ENCODE measurements at places on chromosomes 1 and 21.

DNA sequence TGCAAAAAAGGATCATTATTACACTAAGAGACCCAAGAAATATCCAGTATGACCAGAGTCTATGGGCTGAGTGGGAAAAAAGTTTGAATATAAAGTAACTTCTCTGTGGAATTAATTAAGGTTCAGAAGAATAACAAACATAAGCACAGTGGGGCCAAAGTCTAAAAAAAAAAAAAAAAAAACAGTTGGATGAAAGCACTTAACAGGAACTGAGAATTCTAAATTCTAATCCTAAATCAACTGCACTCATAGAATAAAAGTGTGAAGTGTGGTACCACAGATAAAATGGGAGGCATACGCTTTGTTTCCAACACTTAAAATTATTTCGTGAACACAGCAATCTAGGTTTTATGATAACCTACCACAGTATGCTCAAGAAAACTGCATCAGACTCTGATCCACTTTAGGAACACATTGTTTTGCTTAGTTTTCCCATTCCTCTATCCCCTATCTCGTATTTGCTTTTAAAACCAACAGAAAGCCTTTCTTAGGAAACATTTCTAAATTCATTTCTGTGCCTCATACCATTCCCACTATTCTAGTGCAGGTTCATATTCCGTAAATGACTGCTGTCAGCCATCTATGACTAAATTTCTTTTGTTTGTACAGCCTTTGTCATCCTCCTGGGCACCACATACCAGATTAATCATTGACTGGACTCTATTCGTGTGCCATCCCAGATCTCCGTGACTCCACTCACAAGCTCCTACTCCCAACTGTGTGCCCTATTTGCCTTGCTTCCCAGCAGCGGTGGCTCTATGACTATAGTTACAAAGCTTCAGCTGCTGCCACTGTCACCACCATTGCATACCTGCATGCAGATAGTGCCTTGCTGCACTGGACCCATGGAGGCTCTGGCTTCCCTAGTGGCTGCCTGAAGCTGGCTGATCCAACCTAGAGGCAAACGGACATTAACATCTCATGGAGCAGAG lies 24.9 kb downstream of the CHML start:
- DNase-seq: no peak

DNA sequence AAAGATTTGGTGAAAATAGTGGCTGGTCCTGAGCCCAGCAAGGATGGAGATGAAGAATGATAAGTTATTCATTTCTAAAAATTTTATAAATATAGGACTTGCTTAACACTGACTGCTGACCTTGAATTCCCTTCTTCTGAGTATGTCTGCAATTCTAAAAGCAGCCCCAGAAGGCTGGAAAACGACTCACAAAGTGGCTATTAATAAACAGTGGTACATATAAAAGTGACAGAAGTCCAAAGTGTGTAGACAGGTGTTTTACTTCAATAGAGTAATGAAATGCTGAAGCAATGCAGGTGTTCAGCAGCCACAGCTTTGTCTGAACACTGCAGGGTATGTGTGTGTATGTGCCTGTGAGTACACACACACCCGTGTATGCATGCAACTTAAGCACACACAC lies 219.0 kb upstream of the NRIP1 start:
- DNase-seq: no peak

DNA sequence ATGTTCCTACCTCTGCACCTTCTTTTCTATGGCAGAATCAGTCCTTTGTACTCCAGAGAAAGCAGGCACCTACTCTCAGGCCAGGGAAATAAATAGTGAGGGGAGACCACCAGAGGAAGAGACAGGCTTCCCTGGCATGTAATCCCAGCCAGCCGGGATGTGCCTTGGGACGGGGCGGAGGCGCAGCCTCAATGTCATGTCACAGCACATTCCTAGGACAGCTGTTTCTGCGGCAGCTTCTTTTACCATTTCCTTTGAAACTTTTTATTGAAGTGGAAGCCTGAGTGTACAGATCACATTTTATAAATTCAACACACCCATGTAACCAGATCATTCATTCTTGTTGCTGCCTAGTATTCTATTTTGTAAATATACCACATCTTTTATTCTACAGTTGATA lies 67.9 kb upstream of the ZNF326 start:
- DNase-seq: no peak

GRCh38 chr1:192061556-192061955 lies 96.7 kb upstream of the RGS18 start:
- DNase-seq: no peak

DNA sequence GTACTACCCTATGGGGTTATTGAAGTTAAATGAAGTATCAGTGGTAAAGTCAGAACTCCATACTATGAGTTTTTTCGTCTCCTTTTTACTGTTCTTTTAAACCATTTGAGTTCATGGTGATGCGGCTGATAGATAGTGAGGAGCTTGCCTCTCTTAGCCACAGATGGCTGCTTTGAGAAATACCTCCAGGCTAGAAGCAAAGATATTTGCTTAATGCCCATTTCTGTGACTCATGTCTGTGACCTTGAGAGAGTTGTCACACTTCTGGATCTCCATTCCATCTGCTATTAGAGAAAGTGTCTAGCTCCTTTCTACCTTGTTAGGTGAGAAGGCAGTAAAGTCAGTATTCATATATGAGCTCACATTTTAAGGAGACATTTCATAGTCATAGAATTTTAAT lies 89.5 kb upstream of the PLXNA2 start:
- DNase-seq: no peak

DNA sequence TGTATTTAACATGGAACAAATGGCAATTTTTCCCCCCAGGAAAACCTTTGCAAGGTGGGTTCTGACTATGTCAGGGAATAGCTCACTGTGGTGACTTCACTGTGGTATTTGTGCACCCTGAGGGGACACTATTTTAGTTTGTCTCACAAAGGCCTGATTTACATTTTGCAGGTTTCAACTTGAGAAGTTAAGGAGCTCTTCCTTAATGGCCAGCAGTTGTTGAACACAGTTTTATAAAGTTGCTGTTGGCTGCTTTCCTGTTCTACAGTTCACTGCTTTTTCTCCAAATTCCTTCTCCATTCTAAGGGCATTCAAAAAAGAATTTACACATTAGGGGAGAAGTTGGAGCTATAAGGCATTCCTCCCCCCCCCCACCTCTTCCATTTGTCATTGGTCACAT lies 4.6 kb downstream of the LAMC1 start:
- no peak for DNase-seq

DNA sequence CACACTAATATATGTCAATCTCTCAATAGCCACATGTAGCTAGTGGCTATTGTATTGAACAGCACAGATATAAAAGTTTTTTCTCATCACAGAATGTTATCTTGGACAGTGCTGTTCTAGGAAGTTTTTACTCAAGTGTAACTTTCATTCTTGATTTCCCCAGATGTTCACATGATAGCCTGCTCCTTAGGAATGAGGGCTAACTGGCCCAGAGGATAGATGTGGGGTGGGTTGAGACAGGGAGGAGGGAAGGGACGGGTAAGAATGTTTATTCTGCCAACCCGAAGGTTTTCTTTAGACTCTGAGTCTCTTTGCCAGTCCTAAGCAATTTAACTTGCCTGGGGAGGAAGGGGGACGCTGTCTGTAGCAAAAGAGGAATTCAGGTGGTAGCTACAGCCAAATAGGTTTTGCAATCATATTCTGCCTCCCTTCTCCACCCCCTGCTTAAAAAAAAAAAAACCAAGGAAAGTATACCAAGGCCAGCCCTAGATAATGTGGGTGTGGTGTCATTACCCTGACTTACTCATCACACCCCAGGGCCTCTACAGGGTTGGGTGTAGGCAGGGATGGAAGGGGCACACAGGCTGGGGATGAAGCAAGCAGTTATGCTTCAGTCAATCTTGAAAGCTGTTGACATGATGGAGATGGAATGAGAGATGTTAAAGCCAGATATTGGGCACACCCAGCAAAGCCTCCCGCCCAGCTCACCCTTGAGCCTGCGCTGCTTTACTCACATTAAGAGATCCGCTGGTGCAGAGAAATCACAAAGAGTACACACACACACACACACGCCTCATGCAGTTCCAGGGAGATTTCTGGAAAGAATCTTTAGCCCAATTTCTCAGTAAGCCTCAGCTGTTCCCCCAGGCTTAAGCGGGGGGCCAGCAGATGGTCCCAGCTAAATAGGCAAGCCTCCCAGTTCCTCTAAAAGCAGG lies 59.9 kb downstream of the PLXNA2 start:
- no peak for DNase-seq

DNA sequence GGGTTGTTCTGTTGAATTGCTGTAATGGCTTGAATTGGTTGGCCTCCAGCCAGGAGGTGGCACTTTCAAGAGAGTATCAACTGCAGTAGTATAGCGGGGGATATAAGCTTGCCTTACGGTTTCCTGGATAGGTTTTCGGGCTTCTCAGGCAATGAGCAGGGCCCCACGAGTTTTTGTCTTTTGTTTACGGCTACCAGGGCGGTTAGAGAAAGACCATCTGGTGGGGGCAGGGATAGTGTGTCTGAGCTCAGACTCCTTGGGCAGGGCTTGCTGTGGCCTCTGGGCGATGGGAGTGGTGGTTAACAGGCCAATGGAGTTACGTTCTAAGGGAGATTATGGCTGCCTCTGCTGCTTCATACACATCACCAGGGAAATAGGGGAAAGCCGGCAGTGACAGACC lies 62.8 kb downstream of the DTL start:
- DNase-seq: peak; percentile 22

GRCh38 chr1:59078070-59078800 lies 218.7 kb upstream of the FGGY start:
- no peak for DNase-seq

DNA sequence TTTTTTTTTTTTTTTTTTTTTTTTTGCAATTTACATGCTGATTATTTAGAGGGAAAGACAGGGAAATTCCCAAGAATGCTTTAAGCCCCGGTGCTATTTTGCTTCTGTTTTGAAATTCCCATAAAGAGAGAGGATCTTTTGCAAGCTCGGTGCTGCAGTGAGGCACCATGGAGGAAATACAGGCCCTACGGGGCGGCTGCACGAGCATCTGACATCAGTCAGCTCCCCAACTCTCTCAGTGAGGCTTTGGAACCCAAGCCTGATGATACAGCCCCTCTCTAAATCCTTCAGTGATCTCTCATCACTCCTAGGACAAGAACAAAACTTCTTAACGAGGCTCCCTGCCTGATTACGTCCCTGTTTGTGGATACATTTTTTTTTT lies 791 bp upstream of the CHI3L1 start:
- no peak for DNase-seq

DNA sequence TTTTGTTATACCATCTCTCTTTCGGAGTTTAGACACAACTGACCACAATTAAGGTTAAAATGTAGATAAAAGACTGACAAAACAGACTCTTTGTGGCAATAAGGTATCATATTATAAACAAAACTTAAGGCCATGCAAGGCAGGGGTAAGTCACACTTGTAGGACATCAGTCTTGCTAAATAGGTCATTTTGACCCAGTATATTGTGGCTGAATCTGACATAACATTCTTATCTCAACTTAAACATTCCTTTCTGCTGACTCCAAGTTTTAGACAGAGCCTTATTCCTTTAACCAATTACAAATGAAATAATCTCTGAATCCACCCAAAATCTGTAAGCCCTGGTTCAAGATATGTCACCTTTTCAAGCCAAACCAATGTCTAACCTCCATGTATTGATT lies 733.4 kb upstream of the B3GALT2 start:
- DNase-seq: no peak

DNA sequence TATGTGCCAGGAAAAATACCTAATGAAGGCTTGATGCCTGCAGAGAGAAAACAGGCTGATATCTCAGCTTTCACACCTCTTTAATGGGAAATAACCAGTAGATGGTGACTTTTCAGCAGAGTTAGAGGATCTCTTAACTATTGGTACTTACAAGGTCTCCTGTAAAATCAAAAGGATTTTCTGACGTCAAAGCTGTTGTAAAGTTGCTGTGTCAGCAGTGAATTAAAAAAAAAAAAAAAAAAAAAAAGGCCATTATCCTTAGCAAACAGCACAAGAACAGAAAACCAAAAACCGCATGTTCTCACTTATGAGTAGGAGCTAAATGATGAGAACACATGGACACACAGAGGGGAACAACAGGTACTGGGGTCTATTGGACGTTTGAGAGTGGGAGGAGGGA lies 349.1 kb downstream of the AMY1C start:
- no peak for DNase-seq

DNA sequence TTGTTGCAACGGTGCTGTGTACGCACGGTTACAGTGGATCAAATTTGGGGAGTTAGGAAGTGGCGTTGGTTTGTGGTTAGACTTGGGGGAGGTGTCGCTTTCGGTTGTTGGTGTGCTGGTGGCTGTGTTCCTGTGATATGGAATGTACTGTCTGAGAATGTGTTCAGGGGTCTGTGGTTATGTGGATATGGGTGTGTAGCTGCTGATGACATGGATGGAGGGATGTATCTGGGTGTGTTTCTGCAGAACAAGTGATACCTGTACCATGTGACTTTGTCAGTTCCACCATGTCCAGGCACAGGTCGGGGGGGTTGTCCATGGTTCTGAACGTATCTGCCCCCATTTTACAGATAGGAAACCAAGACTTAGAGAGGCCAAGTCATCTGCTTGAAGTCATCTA lies 22.7 kb downstream of the PAX7 start:
- no peak for DNase-seq

DNA sequence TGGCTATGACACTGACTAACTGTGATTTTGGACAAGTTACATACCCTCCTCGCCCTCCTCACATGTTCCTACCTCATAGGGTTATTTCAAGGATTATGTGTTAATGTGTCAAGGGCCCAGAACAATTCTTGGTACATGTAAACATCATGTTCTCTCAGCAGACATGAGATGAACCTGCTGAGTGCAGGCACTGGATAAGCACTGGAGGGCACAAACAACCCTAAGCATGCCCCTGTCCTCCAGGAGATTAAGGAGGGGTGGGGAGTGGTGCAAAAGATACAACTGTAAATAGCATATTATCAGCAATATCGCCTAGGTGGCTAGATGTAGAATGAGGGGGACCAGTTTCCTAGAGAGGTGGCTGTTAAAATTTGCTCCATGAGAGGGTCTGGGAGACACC lies 17.7 kb upstream of the RGS16 start:
- DNase-seq: no peak

GRCh38 chr1:97073169-97073568 lies 351.6 kb downstream of the PTBP2 start:
- no peak for DNase-seq

DNA sequence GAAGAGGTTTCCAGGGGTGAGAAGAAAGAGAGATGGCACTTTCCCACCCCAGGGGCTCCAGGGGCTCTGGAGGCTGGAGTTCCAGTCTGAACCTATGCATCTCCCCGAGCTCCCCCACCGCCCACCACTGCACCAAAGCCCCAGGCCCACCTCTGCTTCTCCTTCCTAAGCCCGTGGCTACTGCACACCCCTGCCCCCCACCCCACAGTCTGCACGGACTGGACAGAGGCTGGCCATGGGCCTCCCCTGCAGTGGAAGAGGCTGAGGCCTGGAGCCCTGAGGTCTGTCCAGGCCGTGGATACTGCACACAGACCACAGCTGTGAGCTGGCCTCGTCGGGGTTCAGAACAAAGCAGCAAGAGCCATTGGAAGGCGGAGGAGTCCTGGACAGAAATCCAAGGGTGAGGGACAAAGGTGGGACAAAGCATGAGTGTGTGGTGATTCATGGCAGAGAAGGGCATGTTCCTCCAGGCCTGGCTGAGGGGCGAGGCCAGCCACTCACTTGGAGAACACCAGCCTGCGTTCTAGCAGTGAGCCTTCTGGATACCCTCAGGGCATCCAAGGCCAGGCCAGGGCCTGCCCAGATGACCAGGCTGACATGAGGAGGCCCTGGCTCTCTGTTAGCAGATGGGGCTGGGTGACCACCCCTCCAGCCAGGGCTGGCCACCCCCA lies 244.8 kb upstream of the VAMP3 start:
- no peak for DNase-seq

Data from NCI-H2171 (cell line).